Stimulated activated CD8-positive, alpha-beta memory T cell treated with anti-CD3 and anti-CD28 coated beads, Interleukin-4, amount 100 ng/mL, for 4 hours (primary cell): ENCODE measurements at places on chromosomes 5 and 9.

DNA sequence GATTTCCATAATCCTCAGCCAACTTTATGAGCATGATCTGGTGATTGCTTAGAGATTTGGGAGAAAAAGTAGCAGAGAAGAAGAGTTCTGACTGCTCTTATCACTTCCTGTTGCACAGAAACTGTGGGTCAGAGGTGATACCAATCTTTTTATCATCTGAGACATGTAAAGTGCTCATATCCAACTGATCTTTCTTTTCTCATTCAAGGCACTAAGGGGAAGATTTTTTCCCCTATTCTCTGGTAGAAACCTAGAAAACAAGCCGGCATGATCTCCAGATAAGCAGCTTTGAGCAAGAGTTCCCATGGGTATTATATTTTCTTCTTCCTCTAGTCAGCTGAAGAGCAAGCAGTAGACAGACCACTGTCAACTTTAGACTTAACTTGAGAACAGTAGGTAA is 29.0 kb upstream of the GPR150 start:
- DNase-seq, result no peak

- DNase-seq, result no peak
Measured at GRCh38 chr5:33300209-33300742, 140.5 kb upstream of the TARS1 start.

DNA sequence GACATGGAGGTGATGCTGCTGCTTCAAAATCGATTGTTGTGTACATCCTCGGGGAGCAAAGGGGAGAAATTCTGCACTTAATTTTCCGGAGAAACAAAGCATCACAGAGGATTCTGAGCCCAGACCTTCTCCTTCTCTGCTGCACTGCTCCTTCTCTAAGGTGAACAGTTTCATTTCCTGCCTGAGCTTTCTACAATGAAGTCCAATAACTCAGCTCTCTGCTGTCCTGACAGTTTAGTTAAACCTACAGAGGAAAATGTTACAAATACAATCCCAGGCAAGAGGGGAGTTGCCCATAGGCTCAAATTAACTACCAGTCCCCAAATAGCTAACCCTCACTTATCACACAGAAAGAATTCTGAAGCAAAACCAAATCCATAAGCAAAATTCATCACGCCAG is 206.3 kb downstream of the EFNA5 start:
- DNase-seq, result no peak

DNA sequence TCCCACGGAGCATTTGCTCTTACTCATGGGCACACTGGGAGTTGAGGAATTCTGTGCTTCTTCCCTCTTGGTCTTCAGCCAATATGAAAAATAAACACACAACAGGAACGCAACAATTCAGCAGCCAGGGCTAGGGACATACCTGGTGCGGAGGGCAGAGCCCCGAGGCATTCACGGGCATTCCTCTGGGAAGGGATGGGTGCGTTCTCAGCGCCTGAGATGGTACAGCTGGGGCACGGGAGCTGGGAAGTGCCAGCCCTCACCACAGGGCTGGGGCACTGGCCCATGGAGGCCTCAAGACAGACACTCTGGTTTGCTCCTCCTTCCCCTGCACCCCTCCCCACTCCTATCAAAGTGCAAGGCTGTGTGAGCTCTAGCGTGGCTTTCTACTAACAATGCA is 2.1 kb downstream of the SLC6A3 start:
- DNase-seq, result no peak

GRCh38 chr9:38130724-38131123 is 61.7 kb upstream of the SHB start:
- DNase-seq, result no peak

- no peak for DNase-seq
Measured at GRCh38 chr5:132406144-132406783, 36.8 kb downstream of the SLC22A5 start.

DNA sequence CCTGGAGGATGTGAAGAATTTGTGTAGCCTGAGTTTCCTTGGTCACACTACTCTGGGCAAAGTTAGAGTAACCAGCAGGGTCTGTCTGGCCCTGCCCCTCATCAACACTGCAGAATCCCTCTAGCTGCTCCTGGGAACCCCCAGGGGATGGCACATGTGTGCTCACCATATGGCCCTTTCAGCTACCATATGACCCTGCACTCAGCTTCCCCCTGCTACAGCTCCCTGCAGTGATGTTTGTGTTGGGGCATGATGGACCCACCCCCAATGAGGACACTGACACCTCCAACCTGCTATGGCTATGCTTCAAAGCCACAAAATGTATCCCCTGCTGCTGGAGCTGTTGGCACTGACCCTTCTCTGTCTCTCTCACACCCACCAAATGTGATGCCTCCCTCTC is 152.7 kb downstream of the SNX18 start:
- no peak for DNase-seq

DNA sequence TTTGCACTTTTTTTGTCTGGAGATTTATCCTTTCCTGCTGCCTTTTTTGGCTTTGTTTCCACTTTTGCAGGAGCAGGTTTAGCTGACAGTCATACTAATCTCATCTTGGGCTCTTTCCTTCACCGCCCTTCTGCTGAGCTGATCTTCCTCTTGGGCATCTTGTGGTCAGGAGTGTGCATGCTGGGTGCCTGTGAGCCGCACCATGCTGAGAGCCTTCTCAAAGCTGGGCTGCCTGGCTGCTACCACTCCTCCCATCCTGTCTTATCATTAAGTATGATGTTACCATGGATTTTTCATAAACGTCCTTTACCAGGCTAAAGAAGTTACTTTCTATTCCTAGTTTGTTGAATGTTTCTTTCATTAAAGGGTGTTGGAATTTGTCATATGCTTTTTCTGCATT is 49.5 kb upstream of the MCCC2 start:
- DNase-seq, result no peak

- no peak for DNase-seq
Measured at GRCh38 chr5:1214163-1214935, 10.8 kb upstream of the SLC6A18 start.

- DNase-seq, result no peak
Measured at GRCh38 chr5:157718519-157718918, 12.7 kb upstream of the THG1L start.

DNA sequence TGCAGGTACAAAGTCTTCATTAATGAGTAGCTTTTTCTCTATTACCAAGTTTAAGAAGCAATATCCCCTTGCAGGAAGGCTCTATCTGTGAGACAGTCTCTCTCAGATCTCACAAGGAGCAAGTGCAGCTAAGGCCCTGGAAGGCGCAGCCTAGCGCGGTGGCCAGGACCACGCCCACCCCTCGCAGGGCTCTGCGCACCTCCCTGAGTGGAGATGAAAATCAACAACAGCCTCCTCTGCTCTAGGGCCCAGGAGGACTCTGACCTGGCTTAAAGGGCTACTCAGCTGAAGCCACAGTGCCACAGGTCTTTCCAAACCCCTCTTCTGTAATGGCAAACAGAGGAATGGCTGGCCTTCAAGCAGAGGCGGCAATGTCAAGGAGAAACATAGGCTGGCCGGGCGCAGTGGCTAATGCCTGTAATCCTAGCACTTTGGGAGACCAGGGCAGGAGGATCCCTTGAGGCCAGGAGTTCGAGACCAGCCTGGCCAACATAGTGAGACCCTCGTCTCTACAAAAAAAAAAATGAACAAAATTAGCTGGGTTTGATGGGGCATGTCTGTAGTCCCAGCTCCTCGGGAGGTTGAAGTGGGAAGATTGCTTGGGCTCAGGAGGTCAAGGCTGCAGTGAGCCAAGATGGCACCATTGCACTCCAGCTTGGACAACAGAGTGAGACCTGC is 11.9 kb downstream of the SEC16A start:
- DNase-seq, result no peak

- DNase-seq, result no peak
Measured at GRCh38 chr5:162485666-162486292, 418.2 kb downstream of the GABRG2 start.

DNA sequence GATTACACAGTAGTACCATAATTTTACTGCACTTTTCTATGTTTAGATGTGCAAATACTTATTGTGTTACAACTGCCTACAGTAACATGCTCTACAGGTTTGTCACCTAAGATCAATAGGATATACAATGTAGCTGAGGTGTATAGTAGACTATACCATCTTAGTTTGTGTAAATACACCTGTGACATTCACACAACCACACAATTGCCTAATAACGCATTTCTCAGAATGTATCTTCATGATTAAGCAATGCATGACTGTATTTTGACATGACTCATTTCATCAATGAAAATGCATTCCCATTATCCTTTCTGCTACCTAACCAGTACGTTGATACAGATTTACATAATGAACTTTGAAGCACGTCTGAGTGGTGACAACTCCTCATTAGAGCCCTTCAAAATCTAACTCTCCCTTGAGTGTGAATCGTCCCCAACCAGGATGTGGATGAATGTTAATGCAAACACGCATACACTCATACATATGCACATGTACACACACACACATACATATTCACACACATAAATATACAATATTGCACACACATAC is 28.4 kb downstream of the GZMK start:
- no peak for DNase-seq

DNA sequence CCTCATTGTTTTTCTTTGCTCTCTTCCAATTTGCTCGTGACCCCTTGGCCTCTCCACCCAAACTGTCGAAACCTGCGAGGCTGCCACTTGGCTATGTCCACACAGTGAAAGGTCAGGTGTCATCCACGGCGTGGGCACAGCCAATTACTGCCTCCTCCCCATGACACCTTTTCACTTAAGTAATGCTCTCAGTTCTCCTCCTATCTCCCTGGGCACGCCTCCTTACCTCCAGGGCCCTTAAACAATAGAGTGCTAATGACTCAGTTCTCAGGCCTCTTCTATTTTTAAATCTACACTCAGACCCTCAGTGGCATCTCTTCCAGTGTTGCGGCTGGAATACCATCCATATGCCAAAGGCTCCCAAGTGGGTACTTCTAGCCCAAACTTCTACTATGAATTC is 256.8 kb downstream of the ROR2 start:
- DNase-seq, result no peak

DNA sequence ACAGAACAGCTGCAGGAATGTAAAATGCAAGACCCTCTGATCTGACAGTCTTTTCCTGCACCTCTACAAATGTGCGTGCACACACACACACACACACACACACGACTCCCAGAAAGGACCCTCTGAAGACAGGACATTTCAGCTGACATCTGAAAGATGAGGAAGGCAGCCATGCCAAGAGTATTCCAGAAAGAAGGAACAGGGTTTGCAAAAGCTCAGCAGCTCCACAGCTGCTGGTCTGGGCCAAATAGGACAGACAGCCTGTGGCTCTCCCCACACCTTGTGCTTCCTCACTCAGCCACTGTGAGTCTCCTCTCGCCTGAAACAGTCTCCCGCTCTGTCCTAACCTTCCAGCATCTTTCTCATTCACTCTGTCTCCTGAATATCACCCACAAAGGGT is 189.0 kb downstream of the PALM2AKAP2 start:
- DNase-seq, result no peak

GRCh38 chr9:117341151-117341550 is 73.7 kb downstream of the ASTN2 start:
- DNase-seq, result no peak

DNA sequence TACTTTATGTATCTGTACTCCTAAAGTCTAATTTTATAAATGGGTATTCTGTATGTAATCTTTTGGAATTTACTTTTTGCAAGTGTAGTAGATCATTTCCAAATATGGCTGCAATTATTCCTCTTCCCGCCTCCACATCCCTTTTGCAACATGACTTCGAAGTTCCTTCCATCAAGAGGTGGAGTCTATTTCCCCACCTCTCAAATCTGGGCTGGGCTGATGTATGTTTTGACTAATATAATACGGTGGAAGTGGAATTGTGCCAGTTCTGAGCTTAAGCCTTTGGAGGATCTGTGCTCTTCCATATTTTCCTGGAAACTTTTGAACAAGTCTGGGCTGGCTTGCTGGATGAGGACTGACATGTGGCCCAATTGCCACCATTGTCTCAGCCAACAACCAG is 155.9 kb downstream of the FGF18 start:
- DNase-seq, result no peak

- no peak for DNase-seq
Measured at GRCh38 chr9:126500600-126501382, 112.9 kb upstream of the LMX1B start.

- no peak for DNase-seq
Measured at GRCh38 chr9:127981559-127982121, 851 bp upstream of the EEIG1 start.

DNA sequence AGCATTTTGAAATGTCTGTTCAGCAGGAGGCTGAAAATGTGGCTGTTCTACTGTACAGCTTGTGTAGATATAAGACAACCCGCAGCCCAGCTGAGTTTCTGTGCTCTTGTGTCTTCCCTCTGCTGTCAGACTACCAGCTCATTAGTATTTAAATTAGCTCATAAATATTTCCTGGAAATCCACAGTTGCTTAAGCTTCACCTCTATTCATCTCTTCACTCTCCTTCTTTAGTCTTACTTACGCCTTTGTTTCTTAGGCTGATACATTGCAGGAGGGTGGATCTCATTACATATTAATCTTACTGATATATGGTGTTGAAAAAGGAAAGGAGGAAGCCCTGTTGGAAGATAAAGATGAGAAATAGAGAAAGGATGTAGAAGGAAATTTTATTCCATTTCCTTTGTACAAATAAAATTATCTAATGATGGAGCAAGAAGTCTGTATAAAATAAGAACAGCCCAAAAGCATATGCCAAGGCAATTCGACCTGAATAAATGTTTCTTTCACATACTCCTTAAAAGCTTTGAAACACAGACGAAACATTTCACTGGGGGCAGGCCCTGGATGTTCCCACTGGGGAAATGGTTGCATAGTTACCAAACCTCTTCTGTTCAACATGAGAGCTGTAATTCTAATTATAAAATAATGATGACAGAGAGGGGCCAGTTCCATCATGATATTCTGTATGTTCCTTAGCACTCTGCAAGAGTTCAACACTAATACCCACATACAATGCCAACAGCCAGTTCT is 111.8 kb upstream of the APC start:
- no peak for DNase-seq

DNA sequence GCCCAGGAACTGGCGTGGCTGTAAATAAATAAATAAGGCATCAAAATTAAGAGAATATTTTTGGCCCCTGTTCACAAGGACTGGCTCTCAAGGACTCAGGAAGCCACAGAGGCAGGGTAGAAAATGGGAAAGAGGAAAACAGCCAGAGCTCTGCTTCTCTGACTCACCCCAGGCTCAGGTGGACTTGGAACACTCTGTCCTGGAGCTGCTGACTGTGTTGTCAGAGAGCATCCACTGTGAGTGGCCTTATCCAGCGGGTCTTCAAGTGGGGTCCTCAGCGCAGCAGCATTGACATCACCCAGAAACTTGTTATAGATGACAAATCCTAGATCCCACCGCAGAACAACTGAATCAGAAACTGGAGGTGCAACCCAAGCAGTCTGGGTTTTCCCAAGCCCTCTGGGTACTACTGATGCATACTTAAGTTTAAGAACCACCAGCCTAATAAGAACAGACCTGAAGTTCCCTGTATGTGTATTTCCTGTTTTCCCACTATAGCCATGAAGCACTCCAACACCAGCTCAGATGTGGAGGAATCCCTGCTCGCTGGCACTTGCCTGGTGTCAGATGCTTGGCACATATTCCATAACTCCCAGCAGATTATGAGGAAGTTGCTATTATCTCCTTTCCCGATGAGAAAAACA is 20.5 kb downstream of the ADRA1B start:
- DNase-seq, result no peak

DNA sequence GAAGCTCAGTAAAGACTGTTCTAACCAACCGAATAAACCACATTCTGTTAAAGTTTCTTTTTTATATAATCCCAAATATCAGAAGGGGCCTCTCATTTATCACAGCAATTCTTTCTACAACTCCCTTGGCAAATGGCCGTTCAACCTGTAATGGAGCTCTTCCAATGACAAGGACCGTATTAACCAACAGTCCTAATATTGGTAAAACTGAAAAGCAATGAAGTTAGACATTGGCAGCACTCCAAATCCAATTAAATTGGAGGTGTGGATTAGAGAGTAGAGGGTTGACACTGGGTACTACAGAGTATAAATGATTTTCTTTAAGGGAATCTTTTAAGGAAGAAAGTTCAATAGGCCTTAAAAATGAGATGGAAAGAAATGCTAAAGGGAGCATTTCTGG is 842 bp downstream of the TMED7 start:
- no peak for DNase-seq
